ENCODE measurements at places on chromosomes 13 and 19.

DNA sequence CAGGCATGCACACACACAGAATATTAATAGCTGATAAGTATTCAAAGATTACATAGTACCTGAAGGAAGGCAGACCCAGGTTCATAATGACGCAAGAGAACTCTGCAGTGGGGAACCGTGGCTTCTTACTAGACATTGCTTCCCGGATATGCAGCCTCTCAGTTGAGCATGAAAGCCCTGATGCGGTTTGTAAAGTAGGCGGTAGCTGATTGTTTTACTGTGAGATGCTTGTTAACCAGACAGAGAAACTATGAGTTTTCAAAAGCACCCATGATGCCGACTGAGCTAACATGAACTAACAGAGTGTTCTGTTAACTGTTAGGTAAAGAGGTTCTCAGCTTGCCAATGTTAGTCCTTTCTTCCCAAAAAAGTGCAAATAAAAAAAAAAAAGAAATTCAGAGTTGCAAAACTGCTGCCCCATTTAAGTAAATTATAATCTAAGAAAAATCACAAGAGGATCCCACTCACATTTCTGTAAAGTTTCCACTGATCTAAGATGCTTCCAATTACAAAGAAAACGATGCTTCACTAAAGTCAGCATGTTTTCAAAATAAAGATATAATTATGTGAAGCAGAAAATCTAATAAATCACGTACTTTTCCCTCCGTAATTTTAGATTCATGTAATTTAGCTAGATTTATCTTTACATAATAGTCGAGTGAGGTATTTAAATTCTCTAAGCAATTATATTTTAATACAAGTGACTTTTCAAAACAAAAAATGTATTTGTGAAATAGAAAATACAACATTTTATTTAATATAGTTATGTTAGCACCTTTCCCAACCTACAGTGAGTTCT, 2.2 kb downstream of the FLT1 start:
- DNase-seq, result no peak

DNA sequence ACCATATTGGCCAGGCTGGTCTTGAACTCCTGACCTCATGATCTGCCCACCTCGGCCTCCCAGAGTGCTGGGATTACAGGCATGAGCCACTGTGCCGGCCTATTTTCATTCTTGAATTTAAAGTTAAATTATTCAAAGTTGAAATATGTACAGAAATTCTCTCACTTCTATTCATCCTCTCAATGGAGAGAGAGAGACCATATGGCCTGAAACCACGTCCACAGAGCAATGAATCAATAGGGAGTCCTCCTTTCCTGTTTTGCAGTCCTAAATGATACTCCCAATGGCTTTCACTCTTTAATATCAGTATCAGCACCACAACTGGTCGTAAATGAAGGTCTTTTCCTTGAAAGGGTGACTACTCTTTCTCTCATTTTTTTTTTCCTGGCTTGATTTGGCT, 30.5 kb upstream of the KCTD4 start:
- DNase-seq, result no peak

DNA sequence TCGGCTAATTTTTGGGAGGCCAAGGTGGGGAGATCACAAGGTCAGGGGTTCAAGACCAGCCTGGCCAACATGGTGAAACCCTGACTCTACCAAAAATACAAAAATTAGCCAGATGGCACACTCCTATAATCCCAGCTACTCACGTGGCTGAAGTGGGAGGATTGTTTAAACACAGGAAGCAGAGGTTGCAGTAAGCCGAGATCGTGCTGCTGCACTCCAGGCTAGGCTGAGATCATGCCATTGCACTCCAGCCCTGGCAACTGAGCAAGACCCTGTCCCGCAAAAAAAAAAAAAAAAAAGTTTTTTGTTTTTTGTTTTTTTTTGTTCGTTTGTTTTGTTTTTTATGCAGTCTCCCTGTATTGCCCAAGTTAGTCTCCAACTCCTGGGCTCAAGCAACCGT, 21.2 kb downstream of the MAST1 start:
- no peak for DNase-seq

DNA sequence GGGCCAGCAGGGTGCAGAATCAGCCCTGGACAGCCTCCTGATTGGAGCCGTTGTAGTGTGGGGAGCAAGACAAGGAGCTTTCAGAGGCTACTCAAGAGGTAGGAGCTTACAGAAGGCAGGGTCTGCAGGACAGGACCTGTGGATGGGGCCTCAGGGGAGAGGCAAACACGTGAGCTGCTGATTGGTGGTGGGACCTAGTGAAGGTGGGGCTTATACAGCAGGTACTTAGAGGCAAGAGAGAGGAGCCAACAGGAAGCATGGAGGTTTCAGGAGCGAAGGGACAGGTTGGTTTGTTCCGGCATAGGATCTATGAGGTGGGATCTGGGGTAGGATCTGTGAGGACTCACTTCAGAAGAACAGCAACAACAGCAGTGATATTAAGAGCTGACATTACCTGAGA, 32.4 kb downstream of the ZSWIM4 start:
- DNase-seq, result no peak

DNA sequence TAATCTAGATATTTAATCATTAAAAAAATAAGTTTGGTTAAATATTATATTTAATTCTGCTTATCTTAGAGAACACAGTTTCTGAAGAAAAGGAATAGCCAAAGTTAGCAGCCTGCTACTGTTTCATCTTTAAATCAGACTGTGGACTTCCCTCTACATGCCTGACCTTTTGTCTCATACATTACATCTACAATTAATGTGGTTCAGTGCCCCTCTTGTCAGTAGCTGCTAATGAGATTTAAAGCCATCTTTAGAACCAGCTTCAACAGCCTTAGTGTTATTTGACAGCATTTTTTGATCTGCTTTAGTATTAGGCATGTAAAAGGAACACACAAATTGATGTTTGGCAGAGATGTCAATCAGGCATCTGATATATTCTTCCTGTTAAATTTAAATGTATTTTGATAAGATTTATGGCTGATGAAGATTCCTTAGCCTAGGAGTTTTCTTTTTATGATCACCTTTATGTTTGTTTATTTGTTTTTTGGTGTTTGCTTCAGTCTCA, 1925.8 kb upstream of the PRR20A start:
- no peak for DNase-seq

- DNase-seq, result no peak
Measured at GRCh38 chr19:13689085-13689484, 75.2 kb upstream of the MRI1 start.

- DNase-seq, result no peak
Measured at GRCh38 chr13:67223742-67224141, 6.4 kb downstream of the PCDH9 start.

- DNase-seq, result no peak
Measured at GRCh38 chr13:113656831-113657671, 947 bp downstream of the ATP4B start.

DNA sequence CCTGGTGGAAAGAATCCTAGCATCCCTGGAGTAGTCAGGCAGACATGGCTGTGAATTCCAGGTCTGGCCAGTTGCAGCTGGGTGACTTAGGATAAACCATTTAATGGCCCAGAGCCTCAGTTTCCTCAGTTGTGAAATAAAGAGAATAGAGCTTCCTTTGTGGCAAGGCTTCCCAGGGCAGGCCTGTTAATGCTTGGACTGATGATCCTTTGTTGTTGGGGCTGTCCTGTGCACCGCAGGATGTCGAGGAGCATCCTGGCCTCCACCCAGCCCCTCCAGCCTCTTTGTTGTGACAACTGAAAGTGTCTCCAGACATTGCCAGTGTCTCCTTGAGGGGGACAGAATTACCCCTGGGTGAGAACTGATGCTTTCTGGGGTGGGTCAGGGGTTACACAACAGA, 16.3 kb downstream of the LYL1 start:
- no peak for DNase-seq

DNA sequence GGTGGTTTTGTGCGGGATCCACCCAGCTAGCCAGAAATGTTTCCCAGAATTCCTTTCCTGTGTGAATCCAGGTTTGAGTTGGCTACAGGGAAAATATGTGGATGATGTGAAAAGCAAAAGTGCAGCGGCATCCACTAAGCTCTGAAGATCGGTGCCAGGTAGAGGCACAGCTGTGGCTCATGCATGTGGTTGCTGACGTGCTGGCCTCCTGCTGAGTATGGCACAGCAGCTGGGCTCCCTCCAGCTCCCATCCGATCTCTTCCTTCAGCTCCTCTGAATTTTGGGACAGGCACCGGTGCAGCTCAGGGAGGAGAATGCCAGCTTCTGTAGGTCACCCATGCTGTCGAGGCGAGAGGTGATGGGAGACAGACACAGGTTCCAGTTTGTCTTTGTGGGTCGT, 84.0 kb upstream of the GSX1 start:
- no peak for DNase-seq

GRCh38 chr13:94319501-94319900, 160.0 kb downstream of the DCT start:
- DNase-seq, result no peak

- DNase-seq, result no peak
Measured at GRCh38 chr13:79384022-79384610, 21.9 kb downstream of the RBM26 start.

GRCh38 chr19:29098863-29099481, 114.0 kb downstream of the UQCRFS1 start:
- no peak for DNase-seq

DNA sequence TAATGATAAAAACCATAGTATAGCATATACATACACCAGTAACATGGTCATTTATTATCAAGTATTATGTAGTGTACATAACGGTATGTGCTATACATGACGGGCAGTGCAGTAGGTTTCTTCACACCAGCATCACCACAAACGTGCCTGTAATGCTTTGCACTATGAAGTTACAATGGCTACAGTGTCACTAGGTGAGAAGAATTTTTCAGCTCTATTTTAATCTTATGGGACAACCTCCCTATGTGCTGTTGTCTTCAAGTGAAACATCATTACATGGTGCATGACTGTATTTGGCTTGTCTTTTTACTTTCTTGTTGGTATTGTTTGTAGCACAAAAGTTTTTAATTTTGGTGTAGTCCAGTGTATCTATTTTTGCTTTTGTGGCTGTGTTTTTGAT, 18.7 kb downstream of the CDK8 start:
- DNase-seq, result no peak

GRCh38 chr19:39307822-39308530, 11.8 kb downstream of the IFNL1 start:
- DNase-seq, result no peak

DNA sequence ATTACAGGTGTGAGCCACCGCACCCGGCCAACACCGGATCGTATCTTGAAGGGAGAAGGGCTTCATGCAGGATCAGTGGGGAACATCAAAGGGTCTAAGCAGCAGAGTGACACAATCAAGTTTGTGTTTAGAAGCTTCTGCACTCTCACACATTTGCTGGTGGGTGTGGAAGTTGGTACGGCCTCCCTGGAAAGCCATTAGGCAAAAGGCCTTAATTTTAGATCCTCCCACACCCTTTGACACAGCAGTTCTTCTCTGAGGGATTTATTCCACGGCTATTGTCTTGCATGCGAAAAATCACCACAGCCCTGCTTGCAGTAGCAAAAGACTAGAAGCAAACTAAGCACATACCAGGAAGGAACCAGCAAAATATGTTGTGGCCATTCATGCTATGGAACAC, 18.3 kb upstream of the SLC1A5 start:
- DNase-seq, result no peak

GRCh38 chr13:79340490-79340889, 65.6 kb downstream of the RBM26 start:
- no peak for DNase-seq

- DNase-seq, result peak; percentile 13
Measured at GRCh38 chr19:6750062-6750461, 10.6 kb downstream of the TRIP10 start.

GRCh38 chr19:388691-389090, 20.3 kb downstream of the C2CD4C start:
- DNase-seq, result no peak

DNA sequence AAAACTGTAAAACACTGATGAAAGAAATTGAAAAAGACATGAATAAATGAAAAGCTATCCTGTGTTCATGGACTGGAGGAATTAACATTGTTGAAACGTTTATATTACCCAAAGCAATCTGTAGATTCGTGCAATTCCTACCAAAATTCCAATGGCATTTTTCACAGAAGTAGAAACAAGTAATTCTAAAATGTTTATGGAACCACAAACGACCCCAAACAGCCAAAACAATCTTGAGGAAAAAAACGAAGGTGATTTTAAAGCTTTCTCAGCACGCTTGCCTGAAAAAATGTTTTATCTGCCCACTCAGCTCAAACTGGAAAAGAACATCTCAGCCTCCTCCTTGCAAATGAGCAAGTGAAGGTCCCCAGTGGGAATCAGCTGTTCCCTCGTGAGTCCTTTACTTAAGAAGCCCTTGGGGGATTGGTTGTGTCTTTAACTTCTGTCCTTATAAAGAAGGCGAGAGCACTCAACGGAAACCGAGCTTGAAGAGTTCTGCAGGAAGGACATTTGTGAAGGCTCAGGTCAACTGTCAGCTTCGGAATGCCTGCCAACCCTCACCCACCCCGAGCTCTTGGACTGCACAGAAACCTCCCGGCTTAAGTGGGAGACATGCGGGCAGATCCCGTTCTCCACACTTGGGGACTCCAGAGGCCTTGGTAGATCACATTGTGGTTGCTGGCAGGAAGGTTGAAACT, 256.0 kb upstream of the IRS2 start:
- no peak for DNase-seq

GRCh38 chr13:109870274-109870673, 83.9 kb upstream of the IRS2 start:
- no peak for DNase-seq

DNA sequence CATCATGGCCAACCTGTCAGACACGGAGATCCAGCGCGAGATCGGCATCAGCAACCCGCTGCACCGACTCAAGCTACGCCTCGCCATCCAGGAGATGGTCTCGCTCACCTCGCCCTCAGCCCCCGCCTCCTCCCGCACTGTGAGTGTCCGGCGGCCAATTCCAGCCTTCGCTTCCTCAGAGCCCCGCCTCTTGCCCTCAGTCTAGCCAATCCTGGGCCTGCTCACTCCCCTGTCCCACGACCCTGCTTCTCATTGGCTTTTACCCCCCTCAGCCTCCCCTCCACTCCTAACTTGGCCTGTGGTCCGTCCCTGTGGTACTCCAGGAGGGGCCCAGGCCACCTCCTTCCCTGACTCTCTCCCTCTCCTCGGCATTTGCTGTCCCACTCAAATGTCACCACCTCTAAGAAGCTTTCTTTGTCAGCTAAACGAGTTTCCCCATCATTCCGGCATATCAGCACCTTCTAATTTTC, 12.3 kb downstream of the HRC start:
- DNase-seq, result peak; percentile 89

DNA sequence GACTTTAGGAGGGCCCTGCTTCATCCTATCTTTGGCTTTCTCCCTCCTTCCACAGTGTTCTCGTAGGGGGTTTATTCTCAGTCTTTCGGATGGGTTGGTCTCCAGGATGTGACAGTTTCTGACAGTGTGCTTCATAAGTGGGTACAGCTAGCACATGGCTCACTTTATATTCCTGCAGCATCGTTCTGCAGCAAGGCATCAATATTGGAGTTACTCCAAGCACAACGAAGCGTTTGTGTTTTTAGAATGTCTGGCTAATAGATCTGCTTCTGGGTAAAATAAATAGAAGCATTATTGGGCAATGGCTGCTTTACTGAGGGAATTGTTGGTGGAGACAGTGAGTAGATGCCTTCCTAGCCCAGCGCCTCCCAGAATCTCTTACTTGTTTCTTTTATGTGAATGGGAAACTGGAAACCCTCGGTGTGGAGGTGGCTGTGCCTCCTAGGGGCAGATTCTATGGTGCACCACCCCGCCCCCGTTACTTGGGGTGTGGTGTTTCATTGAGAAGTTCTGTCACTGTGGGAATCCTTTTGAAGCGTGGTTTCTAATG, 2.0 kb downstream of the FARP1 start:
- no peak for DNase-seq

Data from GM13976 (cell line).